Natural killer cell treated with Interleukin-12 subunit alpha and Interleukin-12 subunit beta and Interleukin-15 and Interleukin-18, amount 100 ng/mL, for 72 hours (primary cell): ENCODE measurements at places on chromosomes 13 and 19.
A peak's percentile ranks its signal among the peaks of the same experiment; 100 is the strongest.

GRCh38 chr13:41746259-41746658, 214.7 kb downstream of the VWA8 start:
- DNase-seq: no peak

DNA sequence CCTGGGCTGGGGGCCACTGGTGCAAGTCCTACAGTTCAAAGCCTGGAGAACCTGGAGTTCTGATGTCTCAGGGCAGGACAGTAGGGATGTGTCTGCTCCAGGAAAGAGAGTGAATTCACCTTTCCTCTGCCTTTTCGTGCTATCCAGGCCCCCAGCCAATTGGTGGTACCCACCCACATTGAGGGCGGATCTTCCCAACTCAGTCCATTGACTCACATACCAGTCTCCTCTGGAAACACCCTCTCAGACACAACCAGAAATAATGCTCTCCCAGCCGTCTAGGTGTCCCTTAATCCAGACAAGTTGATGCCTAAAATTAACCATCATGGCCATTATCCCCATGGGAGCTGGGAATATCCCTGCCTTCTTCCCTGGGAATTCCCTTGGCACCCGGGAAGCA, 38.8 kb upstream of the CHST8 start:
- DNase-seq: no peak

- DNase-seq: no peak
These were observed 13.0 kb downstream of the ZIC2 start for GRCh38 chr13:99994638-99995020.

DNA sequence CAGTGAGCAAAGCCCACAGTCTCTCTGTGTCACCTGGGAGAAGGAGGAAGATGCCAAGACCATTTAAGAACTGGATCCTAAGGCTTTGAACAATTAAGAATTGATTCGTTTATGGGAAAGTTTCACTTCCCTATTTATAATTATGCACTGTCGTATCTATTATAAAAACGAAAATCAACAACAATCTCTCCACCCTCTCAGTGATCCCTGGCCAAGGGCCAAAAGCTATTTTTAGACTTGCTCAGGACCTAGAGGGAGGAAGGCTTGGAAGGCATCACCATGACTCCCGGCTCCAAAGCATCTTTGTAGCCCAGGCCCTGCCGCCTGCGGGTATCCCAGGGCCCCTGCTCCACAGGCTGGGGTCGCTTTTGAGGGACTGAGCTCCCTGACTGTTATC, 1.3 kb downstream of the RHPN2 start:
- no peak for DNase-seq

GRCh38 chr19:6739883-6740588, 556 bp downstream of the TRIP10 start:
- DNase-seq: peak; percentile 84

GRCh38 chr13:98539666-98540065, 37.2 kb downstream of the STK24 start:
- no peak for DNase-seq

- no peak for DNase-seq
These were observed 997 bp upstream of the KCNN4 start for GRCh38 chr19:43781630-43782310.

- no peak for DNase-seq
These were observed 5.1 kb upstream of the DCUN1D2 start for GRCh38 chr13:113495494-113496210.

GRCh38 chr13:32695602-32696250, 109.5 kb downstream of the PDS5B start:
- DNase-seq: no peak

DNA sequence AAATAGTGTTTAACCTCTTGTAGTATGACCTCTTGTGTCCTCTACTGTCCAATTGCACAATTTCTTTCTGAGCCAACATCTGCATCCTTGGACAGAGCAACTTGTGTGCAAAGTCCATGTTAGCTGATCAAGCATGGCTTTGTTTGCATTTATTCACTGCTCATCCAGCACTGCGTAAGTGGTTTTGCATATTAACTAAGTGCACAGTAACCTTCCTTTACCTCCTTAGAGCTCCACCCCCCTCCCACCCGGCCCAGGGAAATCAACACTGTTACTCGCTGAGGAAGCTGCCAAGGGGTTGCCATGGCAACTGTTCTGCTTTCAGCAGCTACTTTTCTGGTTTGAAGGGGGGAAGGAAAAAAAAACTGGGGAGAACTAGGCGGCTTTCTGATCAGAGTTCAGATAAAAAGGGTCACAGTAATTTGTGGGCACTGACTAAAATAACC, 153.5 kb upstream of the KLF12 start:
- DNase-seq: peak; percentile 67

DNA sequence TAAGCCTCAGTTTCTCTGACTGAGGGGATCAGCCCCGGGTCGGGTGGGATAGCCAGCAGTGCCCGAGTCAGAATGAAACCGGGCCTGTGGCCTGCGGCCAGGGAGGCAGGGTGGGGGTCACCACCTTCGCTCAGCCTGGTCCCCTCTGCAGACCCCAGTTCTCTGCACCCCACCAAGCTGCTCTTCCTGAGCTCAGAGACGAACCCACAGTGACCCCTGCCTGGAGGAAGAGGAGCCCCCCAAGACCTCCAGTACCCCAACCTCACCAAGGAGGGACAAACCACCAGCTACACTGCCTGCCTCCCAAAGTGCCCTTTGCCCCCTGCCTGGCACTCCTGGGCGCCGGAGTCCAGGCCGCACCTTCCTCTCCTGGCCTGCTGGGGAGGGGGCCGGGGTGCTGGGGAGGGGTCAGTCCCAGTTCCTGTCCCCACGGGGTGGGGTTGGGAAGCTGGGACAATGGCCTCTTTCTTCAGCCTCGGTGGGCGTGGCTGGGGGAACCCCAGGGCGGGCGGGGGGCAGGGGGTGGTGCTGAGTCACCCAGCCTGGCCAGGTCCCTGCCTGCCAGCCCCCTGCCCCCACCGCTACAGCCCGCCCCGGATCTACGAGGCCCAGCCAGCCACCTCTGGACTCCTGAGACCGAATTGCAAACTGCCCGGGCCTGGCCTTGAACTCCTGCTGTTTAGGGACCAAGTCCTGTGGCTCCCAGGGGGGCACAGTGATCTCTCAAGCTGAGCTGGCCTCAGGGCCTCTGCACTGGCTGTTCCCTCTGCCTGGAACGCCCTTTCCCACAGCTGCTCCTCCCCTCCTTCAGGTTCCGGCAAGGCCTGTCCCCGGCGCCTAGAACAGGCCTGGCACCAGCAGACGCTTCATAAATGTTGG, 14.3 kb downstream of the ZBTB7A start:
- DNase-seq: peak; percentile 60

DNA sequence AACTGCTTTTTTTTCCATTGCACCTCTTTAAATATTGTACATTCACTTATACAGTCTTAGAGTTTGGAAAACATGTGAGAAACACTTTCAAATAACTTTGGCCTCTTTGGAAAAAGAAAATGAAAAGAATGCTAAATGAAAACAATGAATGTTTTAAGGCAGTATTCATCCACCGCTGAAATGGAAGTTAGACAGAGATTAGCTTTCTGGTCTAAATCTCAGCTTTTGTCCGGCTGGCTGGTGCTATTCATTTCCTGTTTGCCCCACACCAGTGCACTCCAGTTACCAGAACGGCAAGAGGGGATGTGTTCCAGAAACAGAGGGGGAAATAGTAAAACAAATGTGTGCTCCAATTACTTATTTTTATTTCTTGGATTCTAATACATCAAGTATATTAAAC, 1201.3 kb downstream of the EFNB2 start:
- no peak for DNase-seq

- DNase-seq: no peak
These were observed 8.9 kb upstream of the DGKH start for GRCh38 chr13:42039457-42039945.

GRCh38 chr13:34655554-34655953, 286.5 kb upstream of the NBEA start:
- DNase-seq: no peak

- no peak for DNase-seq
These were observed 12.5 kb upstream of the CHERP start for GRCh38 chr19:16554776-16555175.

DNA sequence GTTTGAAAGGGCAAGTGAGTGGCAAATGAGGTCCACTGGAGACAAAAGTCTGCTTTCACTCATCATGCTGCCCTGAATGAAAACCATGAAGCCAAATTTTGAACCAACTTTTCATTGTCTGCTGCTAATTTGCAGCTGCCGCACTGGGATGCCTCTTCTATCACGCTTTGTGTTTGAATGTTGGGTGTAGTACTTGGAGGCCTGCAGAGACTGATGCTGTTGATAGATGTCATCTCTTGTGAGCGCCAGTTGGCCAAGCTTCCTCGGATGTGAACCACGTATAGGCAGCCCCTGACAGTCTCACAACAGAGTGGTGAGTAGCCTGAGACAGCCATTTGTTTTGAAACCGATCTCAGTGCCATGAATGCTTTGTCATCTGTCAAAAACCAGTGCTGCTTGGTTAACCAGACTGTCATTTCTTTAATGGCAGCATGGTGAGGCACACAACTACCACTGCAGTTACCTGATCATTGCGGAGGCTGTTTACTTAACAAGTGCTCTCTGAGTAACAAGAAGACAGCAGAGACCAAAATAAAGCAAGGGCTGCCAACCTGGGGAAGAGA, 31.2 kb upstream of the SLC10A2 start:
- no peak for DNase-seq

DNA sequence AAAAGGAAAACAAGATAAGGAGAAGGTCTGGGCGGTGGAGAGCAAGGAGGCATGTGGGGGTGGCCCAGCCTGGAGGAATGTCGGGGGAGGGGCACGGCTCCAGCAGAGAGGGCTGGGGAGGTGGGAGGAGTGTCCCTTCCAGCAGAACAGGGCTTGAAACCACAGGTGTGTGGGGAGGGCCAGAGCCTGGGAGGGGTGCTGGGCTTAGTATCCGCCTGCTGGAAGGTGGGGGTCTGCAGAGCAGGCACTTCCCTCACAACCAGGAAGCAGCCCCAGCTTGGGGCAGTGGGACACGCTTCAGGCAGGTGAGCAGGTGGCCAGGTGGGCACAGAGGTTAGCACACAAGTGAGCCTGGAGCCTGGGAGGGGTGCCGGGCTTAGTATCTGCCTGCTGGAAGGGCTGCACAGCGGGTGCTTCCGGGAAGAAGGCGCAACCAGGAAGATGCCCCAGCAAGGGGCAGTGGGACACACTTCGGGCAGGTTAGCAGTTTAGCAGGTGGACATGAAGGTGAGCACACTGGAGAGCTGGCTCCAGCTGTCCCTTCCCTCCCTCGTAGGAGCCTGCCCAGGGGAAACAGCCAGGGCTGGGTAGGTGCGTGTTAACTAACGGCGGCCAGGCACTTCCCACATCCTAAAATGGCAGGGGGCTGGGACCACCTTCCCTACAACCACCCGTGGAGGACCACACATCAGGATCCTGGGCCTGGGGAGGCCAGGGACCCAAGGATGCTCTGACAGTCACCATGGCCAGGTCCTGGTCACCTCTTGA, 3.0 kb downstream of the GAS6 start:
- DNase-seq: no peak

- DNase-seq: no peak
These were observed at the start of gene URAD for GRCh38 chr13:27988520-27988919. Gene URAD (minus strand): TSS chr13:27988693. CDS start chr13:27988637, 56 bp downstream.

DNA sequence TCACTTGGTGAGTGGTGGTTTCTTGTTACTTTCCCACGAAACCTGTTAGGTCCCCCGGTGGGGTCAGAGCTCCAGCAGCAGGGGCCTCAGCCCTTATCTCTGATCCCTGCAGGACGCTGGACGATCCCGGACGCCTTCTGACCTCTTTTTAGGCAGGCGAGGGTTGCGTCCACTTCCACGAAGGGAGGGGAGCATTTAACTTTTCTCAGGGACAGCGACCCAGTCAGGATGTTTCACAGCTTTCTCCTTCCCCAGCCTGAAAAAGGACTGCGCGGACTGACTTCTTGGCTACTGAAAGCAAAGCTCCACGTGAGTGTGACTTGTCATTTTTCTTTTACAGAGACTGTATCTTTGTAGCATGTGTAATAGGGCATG, 692 bp downstream of the ZNF234 start:
- DNase-seq: no peak

- DNase-seq: no peak
These were observed 1745.4 kb downstream of the SLITRK1 start for GRCh38 chr13:82136880-82137279.

DNA sequence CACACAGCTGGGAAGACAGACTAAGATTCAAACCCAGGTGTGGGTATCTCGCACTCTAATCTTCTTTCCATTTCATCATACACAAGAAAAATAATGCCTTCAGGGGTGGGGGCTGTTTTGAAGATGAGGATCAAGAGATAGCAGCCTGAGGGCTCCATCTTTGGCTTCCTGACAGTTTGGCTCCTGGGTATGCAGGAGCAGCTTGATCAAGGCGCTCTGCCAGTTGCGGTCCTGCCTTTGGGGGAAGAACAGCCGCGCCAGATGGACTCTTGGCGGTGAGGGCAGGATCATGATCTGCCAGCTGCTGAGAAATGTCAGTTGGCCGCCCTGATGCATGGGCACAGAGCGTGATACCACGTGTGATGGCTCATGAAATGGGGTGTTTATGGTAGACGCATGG, 119.1 kb downstream of the IER2 start:
- no peak for DNase-seq

GRCh38 chr19:4690361-4690760, 20.2 kb upstream of the MYDGF start:
- DNase-seq: no peak

- no peak for DNase-seq
These were observed 230.7 kb downstream of the NALCN start for GRCh38 chr13:101185606-101186005.

- DNase-seq: no peak
These were observed 913.8 kb upstream of the SLITRK5 start for GRCh38 chr13:86757236-86757978.

DNA sequence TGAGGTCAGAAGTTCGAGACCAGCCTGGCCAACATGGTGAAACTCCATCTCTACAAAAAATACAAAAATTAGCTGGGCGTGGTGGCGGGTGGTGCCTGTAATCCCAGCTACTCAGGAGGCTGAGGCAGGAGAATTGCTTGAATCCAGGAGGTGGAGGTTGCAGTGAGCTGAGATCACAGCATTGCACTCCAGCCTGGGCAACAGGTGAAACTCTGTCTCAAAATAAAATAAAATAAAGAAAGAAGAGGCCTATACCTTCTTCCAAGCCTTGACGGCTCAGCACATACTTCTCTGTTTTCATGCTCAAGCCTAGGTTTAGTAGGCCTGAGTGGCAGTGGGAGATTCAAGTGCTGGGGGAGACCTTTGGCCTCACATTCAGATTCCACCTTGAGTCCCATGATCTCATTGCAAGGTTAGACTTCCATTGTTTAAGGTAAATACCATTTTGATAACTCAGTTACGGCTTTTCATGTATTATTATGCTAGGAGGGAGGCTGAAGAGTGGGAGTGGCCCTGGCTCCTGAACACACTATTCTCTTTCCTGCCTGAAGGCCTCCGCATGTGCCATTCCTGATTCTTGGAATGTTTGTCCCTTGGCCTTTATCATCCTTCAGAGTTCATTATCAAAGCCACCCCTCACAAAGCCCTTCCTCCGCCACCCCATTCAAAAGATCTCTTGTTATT, 1.6 kb upstream of the SPINT2 start:
- DNase-seq: no peak
